ENCODE measurements at places on chromosomes 7 and 10. TPM values are rescaled to one million over a fixed set of nuclear protein-coding genes. Genes with fewer than 3 reads are reported as not detected.

- no peak for DNase-seq
Measured at GRCh38 chr7:138979226-138979979, 1.8 kb downstream of the KIAA1549 start.

GRCh38 chr7:29365423-29365822 lies 170.8 kb downstream of the CHN2 start:
- DNase-seq: no peak

DNA sequence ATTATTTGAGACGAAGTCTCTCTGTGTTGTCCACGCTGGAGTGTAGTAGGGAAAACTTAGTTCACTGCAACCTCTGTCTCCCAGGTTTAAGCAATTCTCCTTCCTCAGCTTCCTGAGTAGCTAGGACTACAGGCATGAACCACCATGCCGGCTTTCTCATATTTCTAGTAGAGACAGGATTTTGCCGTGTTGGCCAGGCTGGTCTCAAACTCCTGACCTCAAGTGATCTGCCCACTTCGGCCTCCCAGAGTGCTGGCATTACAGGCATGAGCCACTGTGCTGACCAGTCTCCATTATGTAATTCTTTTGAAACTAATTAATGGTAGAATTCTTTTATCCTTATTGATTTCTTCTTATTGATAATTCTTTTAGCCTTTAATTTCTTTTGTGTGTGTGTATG lies 32.5 kb downstream of the PCLO start:
- no peak for DNase-seq

GRCh38 chr10:84401854-84402611 lies 73.6 kb downstream of the CCSER2 start:
- DNase-seq: no peak

DNA sequence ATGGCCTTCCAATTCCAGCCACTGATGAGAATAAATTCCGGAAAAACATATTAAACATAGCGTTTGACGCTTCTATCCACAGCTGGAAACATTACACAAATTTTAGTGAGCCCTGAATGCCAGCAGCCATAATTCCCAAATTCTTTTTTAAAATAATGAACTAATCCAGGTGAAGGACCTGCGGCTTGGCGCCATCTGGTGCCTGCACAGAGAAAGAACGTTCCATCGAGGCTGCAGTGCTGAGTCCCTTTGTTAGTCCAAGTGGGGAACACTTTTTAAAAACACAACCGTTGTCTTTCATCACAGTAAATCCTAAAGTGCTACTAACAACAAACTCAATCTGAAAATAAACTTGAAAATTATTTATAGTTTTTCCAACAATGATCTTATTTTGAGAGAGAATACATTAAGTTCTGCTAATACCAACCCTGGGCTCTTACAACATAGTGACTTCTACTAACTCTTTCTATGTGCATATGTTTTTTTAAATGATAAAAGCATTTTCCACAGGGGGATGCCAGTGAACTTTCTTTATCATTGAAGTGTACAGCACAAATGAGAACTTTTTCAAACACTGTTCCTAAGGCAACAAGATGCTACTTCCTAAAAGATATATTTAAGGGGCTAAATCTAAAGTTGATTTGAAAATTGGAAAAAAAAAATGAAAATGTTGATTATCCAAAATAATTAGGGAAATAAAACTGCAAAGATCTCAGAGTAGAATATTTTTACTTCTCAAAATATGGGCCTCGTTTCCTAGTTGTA lies 166.9 kb upstream of the RNF32 start:
- DNase-seq: peak; percentile 19

- no peak for DNase-seq
Measured at GRCh38 chr10:119061352-119061751, 19.3 kb downstream of the EIF3A start.

The CHAT gene
- not detected for polyA plus RNA-seq

GRCh38 chr7:147912946-147913638 lies 677.5 kb upstream of the C7orf33 start:
- DNase-seq: peak; percentile 3

The CALY gene
- polyA plus RNA-seq: not detected

The CCDC172 gene
- not detected for polyA plus RNA-seq

The SEC61A2 gene
- polyA plus RNA-seq: 11.8 TPM

The TLX1 gene
- not detected for polyA plus RNA-seq

The ACSM6 gene
- polyA plus RNA-seq: not detected

- no peak for DNase-seq
Measured at GRCh38 chr7:152351168-152351567, 84.6 kb downstream of the KMT2C start.

- peak; percentile 41 for DNase-seq
Measured at GRCh38 chr10:35300063-35300699, 36.1 kb upstream of the CCNY start.

The EIF5AL1 gene
- 1.6 TPM for polyA plus RNA-seq

DNA sequence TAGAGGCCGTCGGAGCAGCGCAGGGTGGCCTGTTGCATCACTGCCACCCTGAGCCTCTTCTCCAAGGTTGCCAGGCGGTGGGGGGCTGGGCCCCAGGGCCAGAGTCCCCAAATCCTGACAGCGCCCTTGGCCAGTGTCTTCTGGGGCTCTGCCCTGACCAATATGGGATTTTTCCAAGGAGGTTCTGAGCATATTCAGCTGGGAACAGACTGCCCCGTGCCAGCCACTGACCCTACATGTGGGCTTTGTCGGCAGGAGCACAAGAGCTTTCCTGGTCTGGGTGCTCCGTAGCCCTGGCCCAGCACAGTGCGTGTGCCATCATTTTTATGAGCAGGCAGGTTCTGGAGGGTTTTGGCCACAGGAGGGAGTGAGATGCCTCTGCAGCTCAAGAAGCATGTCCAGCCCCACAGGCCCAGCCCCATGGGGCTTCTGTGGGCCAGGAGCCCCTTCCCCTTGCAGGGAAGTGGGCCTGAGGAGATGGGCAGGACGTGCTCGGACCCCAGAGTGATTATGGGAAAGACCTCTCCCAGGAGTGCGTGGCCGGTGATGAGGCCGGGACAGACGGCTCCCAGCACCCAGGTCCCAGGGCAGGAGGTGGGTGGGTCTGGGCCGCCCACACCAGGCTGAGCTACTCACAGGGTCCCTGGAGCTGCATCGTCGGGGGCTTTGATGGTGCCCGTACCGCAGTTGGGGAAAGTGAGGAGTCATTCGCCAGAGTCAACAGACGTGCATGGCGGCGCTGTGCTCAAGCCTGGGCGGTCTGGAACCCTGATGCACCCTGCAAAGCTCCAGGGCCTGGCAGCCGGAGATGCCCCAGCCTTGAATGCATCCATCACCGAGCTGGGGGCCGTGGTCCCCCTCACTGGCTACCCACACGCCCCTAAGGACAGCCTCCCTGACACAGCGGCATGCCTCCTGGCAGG lies 66.6 kb downstream of the PWWP2B start:
- no peak for DNase-seq

- DNase-seq: no peak
Measured at GRCh38 chr10:74255888-74256357, 104.9 kb downstream of the ADK start.

DNA sequence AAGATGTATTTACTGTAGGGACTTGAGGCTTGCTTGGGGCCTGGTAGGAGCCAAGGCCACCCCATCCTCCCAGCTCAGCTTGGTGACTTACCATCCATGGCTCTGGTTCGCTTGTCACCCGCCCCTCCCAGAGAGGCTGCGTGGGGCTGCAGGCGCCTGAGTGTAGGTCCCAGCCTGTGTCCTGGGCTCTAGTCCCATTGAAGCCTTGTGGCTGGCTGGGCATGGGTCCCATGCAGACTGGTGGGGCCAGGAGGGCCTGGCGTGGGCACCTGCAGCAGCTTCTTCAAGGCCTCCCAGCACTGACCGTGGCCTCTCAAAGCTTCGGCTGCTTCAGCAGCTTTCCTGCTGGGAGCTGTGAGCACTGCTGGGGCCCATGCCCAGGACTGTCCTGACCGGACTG lies 118.1 kb downstream of the INPP5A start:
- DNase-seq: no peak

The LRGUK gene
- 1.3 TPM for polyA plus RNA-seq

The ZDHHC4 gene
- 48.4 TPM for polyA plus RNA-seq
